ENCODE measurements at places on chromosomes 11 and 22.

GRCh38 chr11:33828604-33829429, 54.5 kb upstream of the FBXO3 start:
- no peak for DNase-seq

DNA sequence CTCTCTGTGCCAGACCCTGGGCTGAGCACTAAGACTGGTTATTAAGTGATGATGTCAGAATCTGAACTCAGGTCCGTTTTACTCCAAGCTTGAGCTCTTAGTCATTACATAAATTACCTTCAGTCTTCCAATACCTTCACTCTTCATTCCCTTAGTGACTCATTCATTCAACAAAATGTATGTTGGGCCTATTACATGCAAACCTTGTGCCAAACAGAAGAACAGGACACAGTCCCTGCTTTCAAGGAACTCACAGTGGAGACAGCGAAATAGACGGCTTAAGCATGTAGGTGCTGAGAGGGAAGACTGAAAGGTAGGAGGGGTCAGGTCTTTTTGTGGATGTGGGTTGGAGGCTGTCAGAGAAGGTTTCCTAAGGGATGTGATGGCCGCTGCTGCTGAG, 3.3 kb downstream of the KCTD14 start:
- DNase-seq, result no peak

- DNase-seq, result no peak
Measured at GRCh38 chr11:69013009-69013951, at the start of gene MRGPRF. Gene MRGPRF (minus strand): TSS chr11:69013246. CDS start chr11:69009901, 3,345 bp downstream.

DNA sequence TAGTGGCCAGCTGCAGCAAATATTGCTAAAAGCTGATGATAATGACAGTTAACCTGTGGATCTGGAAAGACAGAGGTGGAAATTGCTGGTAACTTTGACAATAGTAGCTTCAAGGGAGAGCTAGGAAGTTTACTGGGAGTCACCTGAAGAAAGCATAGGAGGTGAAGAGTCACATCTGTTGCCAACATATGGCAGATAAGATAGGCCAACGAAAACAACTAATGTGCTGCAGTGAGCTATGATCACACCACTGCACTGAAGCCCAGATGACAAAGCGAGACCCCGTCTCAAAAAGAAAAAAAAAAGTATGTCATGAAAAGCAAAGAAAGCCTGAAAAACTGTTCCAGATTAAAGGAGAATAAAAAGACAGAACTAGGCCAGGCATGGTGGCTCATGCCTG, 4.3 kb upstream of the PRDM10 start:
- no peak for DNase-seq

DNA sequence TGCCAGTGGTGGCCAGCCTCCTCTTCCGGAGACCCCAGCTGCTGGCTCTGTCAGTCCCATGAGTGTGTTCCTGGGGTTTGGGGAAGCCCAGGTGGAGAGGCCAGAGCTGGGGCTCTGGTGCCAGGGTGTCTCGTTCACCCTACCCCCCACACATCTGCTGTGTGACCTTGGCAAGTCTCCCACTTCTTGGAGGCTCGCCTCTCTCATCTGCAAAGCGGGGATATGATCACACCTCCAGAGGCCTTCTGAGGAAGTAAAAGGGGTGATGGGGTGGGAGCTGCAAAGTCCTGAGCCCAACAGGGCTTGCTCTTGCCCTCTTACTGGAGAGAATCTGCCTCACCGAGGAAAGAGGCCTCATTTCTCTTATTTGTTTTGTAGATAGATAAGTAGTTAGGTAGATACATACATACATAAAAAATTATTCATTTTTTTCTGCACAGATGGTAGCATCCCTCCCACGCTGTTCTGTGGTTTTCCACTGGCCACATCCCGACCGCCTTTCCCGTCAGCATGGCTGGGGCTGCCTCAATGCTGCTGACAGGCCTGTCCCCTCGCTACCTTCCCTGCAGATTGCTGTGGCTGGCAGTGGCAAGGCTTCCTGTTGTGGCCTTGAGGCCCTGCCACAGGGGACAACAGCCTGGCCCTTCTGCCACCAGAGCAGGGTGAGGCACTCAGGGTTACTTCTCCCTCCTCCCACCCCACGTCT, 23.9 kb downstream of the MYO7A start:
- DNase-seq, result peak; percentile 55

GRCh38 chr11:75328426-75329277, 22.8 kb downstream of the ARRB1 start:
- DNase-seq, result no peak

DNA sequence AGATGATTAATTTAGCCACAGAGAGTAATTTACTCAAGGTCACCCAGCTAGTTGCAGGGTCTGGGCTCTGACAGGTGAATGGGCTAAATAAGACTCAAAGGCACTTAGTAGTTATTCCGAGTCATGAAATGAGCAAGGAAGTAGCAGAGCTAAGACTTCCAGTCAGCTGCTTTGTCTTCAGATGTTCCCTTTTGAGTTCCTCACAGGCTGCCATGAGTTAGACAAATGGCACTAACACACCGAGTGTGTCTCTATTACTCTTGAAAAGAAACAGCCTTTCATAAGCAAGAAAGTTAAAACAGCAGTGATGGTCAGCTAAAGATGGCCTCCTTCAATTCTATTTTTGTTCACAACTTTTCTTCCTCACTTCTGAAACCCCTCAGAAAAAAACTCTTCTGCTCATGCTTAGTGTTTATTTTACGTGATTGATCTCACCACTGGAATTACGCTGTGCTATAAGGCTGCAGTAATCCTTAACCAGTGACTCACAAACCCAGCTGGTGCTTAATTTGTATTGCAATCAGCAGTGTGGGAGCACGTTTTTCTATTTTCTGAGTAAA, 389.1 kb downstream of the AASDHPPT start:
- no peak for DNase-seq

GRCh38 chr11:5605849-5606248, 9.4 kb downstream of the TRIM6 start:
- DNase-seq, result no peak

GRCh38 chr11:19092342-19092741, 24.6 kb upstream of the ZDHHC13 start:
- no peak for DNase-seq

DNA sequence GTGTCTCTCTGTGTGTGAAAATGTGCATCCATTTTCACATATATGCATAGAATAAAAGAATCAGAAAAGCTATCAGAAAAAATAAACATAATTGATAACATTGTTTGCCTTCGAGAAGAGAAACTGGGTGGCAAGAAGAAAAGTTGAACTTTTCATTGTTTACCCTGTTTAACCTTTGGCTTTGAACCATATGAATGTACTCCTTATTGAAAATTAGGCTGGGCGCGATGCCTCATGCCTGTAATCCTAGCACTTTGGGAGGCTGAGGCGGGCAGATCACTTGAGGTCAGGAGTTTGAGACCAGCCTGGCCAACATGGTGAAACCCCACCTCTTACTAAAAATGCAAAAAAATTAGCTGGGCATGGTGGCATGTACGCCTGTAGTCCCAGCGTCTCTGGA, 11.9 kb upstream of the OR9Q1 start:
- DNase-seq, result no peak

DNA sequence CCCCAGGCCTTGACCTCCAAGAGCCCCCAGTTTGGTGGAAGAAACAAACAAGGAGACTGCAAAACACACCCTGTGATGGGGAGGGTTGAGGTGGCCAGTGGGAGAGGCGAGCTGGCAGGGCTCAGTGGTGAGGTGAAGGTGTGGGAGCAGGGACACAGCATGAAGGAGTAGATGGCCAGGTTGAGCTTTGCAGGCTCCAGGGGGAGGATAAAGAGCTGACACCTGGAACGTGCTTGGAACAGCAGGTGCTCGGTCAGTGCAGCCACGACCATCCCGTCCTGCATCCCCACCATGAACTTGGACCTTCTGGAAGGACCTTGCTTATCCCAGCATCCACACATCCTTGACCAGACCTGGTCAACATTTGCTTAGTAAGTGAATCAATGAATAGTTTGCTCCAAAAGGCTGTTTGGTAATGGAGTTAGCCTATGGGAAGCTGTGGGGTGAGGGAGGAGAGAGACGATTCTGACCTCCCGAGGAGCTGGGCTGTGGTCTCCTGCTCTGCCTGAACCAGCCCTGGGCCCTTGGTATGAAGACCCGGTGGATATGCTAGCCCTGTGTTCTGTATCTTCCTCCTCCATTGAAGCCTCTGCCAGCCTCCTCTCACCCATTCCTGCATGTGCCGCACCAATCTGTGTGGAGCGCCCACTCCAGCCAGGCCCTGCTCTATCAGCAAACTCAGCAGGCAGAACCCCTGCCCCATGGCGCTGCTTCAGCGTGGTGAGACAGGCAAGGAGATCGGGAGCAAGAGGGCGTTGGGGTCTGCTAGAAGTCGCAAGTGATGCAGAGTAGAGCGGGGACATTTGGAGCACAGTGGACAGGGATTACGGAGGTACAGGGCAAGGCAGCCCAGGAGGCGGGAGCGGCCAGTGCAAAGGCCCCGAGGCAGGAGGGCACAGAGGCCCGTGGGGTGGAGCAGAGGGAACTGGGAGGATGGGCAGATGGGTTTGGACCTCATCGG, 9.9 kb downstream of the LINC01488 start:
- no peak for DNase-seq

DNA sequence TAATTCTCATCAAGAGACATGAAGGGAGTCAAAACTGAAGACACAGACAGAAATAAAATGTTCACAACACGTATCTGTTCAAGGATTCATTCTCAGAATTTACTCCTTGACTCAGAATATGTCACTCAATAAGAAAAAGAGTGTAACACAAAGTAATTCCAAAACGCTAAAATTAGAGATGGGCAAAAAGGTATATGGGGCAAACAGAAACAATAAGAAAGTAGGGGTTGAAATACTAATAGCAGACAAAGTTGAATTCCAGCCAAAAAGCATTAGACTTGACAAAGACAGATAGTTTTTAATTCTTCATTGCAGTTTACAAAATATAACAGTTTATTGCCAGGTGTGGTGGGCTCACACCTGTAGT, 26.7 kb downstream of the GNB1L start:
- no peak for DNase-seq

DNA sequence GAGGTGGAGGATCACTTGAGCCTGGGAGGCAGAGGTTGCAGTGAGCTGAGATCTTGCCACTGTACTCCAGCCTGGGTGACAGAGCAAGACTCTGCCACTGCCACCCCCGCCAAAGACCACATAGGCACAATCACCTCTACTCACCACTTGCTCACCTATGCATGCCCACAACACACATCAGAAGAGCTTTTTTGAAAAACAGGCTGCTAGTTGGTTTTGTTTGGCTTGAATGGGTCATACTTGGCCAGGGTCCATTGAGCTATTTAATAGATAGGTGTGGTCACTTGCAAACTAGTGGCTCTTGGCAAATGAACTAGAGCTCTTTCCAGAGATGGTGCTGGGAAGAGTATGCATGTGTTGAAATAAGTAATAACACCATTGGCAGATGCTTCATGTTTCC, 80.1 kb downstream of the EMSY start:
- no peak for DNase-seq

GRCh38 chr11:80315200-80315599, 874.4 kb upstream of the TENM4 start:
- DNase-seq, result no peak

DNA sequence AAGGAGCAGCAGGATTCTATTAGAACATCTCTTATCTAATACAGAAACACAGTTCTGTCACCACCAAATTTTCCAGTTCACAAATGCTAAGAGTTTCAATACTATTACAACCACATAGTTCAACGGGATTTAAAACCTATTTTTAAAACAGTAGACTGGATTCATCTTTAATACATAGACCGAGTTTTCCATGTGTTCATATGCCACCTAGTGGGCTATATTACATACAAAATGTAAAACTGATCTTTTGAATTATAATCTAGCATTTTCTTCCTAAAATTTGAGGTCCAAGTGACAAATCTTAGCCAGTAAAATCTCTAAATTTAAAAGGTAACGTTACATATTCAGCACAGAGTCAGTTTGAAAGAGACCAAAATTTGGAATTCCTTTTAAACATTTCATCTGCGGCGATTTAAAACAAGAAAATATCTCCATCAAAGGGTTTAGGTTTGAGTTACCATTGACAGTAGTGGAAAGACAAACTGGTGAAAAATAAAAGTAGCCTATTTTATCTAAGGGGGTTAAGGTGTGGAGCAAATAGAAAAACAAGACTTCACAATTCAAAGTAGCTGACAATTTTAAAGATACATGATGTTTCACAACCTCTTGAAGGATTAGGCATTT, 269.3 kb upstream of the MPPED2 start:
- no peak for DNase-seq
